ENCODE measurements at places on chromosomes 3 and 15.

DNA sequence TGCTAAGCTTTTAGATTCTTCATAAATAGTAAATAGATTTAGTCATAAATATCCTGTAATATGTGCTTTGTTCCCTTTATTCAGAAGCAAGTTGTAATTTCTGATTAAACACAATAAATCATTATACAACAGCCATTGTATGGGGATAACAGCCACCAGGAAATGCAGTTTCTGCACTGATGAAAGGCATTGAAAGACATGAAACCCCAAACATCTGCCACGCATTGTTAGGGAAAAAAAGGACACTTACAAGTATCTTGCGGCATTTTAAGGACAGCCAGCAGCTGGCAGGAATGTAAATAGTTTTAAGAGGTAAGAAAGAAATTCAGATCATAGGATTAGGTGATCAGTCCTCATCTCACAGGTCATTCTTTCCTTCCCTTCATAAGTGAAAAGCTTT, 801.1 kb upstream of the LMCD1 start:
- DNase-seq, result no peak

DNA sequence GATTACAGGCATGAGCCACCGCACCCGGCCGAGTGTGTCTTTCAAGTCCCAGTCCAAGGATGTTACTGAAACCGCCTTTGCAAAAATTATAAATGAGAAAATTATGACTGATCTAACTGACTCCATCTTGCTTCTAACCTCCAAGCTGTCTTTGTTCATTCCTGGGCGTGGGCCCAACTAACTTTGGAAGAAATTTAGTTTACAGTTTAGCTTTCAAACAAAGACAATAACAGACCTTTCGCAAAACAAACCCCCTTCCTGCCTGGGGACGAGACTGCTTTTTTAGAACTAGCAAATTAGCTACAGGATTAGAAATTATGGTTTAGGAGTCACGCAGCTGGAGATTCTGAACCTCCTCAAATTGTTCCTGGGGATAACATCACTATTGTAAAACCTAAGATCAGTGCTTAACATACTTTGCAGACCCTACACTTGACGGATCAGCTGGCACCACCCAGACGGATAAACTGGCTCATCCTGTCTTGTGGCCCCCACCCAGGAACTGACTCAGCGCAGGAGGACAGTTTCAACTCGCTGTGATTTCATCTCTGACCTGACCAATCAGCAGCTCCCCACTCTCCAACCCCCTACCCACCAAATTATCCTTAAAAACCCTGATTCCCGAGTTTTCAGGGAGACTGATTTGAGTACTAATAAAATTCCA, 23.8 kb downstream of the NANOGP8 start:
- no peak for DNase-seq

DNA sequence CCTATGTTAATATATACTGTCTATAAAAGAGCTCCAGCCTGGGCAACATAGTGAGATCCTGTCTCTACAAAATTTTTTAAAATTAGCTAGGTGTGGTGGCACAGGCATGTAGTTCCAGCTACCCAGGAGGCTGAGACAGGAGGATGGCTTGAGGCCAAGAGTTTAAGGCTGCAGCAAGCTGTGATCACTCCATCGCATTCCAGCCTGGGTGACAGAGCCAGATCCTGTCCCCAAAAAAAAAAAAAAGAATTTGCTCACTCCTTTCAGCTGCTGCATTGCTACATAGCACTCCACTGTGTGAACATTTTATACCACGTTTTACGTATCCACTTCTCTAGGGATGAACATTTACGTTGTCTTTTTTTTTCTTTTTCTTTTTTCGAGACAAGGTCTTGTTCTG, 6.0 kb upstream of the TSEN2 start:
- no peak for DNase-seq

DNA sequence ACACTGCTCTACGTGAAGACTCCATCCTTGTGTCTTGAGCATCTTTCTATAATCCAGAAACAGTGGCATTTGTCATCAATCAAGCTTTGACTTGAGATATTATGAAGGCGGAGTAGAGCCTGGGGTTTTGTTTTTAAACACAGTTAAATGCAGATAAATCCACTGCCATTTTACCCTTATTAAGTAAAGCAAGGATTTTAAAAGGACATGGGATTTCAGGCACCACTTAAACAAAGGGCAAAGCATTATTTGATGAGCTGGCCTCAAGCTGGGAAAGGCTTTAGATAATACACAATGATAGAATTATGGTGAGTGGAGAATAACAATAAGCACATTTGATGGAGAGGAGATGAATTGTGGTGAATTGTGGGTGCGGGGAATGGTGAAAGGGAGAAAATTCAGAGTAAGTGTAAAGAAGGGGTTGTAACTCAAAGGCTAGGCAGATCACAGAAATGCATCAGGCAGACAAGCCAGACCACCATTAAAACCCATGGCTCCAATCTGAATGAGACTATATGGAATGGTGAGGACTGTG, 54.9 kb upstream of the GLCE start:
- no peak for DNase-seq

DNA sequence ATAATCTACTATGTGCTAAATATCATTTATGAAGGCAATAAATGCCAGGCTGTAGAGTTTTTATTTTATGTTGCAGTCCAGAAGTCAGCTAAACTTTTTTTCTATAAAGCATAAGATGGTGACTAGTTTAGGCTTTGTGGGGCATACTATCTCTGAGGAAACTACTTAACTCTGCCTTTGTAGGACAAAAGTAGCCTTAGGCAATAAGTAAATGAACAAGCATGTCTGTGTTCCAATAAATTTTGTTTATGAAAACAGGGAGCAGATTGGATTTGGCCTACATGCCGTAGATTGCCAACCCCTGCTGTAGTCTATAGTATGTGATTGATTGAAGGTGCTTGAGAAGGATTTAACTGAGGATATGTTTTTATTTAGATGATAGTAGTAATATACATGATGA, 502.5 kb upstream of the NAALADL2 start:
- no peak for DNase-seq

DNA sequence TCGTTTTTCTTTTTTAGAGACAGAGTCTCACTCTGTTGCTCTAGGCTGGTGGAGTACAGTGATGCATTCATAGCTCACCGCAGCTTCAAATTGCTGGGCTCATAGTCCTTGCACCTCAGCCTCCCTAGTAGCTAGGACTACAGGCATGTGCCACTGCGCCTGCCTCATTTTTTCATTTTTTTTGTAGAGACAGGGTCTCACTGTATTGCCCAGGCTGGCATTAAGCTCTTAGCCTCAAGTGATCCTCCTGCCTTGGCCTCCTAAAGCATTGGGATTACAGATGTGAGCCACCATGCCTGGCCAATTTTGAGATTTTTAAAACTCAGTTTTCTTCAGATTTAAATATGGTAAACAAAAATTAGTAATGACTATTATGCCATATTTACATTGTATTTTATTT, 29.0 kb downstream of the SKIL start:
- no peak for DNase-seq

DNA sequence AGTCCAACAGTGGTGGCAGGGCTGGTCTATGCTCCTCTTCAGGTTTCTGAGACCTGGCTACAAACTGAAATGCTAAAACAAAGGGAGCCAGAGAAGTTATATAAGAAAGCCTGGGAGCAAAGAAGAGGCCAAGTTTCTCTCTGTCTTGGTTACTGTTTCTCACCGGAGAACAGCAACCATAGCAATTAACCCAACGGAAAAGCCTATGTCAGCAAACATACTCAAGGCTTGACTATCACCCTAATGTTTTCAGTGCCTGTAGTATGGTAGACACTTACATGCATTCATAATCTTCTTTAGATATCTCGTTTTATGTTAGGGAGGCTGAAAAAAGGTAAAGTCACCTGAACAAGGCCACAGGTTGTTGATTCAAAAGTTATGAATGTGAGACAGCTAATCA, 86.3 kb upstream of the CLSTN2 start:
- no peak for DNase-seq

DNA sequence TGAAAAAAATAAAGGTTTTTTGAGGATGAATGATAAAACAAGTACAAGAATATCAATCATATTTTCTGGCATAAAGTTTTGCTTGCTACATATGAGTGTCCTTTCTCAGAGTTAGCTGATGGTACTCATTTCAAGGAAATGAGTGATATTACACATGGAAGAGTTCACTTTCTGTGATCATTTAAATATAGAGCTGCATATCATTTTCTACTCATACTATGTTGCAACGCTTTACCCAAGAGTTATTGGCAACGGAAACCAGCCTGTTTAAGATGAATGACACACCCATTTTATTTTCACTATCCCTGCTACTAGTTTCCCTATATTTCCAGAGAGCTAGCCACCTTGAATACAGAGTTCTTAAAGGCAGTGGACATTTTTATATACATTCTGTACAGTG, 35.4 kb upstream of the RBMS3 start:
- no peak for DNase-seq

- DNase-seq, result no peak
Observed at GRCh38 chr15:68389936-68390817, 41.8 kb downstream of the ITGA11 start.

GRCh38 chr15:64622410-64623260, 152.8 kb downstream of the RBPMS2 start:
- peak; percentile 71 for DNase-seq

- DNase-seq, result no peak
Observed at GRCh38 chr15:67322481-67322880, 67.9 kb downstream of the IQCH start.

Measured in activated naive CD4-positive, alpha-beta T cell treated with anti-CD3 and anti-CD28 coated beads for 36 hours (primary cell).